ENCODE measurements at places on chromosomes 13 and 19. TPM values are rescaled to one million over a fixed set of nuclear protein-coding genes. Genes with fewer than 3 reads are reported as not detected.

Gene ALOX5AP
- total RNA-seq: 1.1 TPM

Gene ZFP28
- 2.7 TPM for total RNA-seq

Gene NOP53
- total RNA-seq: 70.0 TPM

Gene ZNF582
- 2.9 TPM for total RNA-seq

Gene SIGLEC5
- not detected for total RNA-seq

Gene DAZAP1
- total RNA-seq: 22.8 TPM

Gene SRRM5
- not detected for total RNA-seq

Gene BORA
- total RNA-seq: 2.9 TPM

Gene PALM3
- total RNA-seq: 0.30 TPM

Gene ZNF283
- total RNA-seq: 11.3 TPM

Gene ZNF681
- total RNA-seq: 0.30 TPM

Gene CGB8
- not detected for total RNA-seq

Gene IQCN
- 0.23 TPM for total RNA-seq

Gene FOXA3
- not detected for total RNA-seq

Gene UBE2L5
- 0.08 TPM for total RNA-seq

Gene KIR3DL3
- not detected for total RNA-seq

Gene PRR22
- 0.08 TPM for total RNA-seq

Gene IZUMO1
- not detected for total RNA-seq

Gene SERPINE3
- total RNA-seq: not detected

Gene MAG
- 2.0 TPM for total RNA-seq

Gene NBEA
- 3.1 TPM for total RNA-seq

Gene SIGLEC12
- total RNA-seq: not detected

Gene HIF3A
- total RNA-seq: 3.3 TPM

Gene PRTN3
- not detected for total RNA-seq

Gene HRC
- 0.30 TPM for total RNA-seq

Gene NALCN
- total RNA-seq: 7.1 TPM

Gene ZNF575
- total RNA-seq: 0.08 TPM

Gene C19orf81
- not detected for total RNA-seq

Gene ZNF878
- total RNA-seq: 0.23 TPM

Gene ONECUT3
- total RNA-seq: not detected

Gene CEACAM8
- not detected for total RNA-seq

Gene CLEC11A
- 17.4 TPM for total RNA-seq

Gene POLRMT
- 16.6 TPM for total RNA-seq

Gene CYSLTR2
- total RNA-seq: not detected

Gene B9D2
- total RNA-seq: 6.0 TPM

Gene GPR12
- not detected for total RNA-seq

Gene GFY
- total RNA-seq: not detected

Measured in smooth muscle cell of the coronary artery (primary cell).